ENCODE measurements at places on chromosomes 4 and X.

- no peak for DNase-seq
Observed at GRCh38 chrX:6826856-6827255, 291.9 kb upstream of the VCX3A start.

- no peak for DNase-seq
Observed at GRCh38 chr4:19123681-19124080, 1102.1 kb upstream of the LCORL start.

- no peak for DNase-seq
Observed at GRCh38 chrX:130874751-130875150, 28.3 kb downstream of the ENOX2 start.

- no peak for DNase-seq
Observed at GRCh38 chrX:11188664-11189063, 77.5 kb downstream of the HCCS start.

DNA sequence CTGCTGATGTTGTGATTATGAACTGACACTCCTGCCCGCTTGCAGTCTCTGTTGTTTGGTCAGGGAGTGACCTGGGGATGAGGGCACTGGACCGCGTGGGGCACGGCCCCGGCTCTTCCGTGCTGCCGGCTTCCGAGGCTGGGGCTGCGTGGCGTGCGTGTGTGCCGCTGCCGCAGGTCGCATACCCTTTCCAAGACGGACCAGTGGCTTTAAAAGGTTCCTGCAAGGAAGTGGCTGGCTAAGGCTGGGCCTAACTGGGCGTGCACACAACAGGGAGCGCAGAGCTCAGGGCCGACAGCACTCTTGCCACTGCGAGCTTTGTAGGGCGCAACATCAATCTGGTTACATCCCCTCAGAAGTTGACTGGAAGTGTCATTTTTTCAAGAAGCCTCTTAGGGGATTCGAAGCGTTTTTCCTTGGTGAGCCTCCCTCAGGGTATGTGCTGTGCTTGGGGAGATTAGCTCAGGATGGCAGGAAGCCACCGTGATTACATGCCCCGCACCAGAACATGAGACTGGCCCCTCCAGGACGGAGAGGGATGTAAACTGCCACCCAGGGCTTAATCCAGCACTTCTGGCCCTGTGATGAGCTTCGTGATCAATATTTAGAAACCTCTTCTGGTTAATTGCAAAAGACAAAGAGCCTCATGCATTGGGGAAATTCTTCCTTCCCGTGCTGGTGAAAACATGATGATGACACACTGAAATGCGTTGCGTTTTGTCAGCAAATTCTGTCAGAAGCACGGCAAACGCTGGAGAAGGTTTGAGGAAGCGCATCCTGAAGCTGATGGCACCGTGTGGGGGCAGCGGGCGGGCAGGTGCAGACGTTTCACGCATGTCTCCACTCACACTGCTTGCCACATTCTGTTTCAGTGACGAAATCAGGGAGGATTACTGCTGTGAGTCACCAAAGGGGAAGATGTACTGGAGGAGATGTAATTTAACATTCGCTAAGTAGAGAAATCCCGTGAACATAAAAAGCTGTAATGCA lies 11.1 kb downstream of the MAEA start:
- DNase-seq = no peak

DNA sequence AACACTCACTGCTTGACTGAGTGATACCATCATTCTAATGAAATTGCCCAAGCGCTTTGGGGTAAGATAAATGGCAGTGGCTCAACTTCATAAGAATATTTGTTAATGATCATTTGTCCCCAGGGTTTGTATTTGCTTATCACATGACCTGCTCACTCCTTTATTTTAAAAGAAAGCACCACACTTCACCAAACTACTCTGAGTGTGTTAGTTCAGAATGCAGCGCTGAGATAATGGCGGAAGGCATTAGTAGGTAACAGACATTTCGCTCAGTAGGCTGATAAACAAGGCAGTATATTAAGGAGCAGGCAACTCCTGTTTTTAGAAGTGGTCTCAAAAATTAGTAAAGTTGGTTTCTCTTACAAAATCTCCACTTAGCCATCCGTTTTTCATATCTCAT lies 1.6 kb downstream of the SNX25 start:
- peak; percentile 36 for DNase-seq

DNA sequence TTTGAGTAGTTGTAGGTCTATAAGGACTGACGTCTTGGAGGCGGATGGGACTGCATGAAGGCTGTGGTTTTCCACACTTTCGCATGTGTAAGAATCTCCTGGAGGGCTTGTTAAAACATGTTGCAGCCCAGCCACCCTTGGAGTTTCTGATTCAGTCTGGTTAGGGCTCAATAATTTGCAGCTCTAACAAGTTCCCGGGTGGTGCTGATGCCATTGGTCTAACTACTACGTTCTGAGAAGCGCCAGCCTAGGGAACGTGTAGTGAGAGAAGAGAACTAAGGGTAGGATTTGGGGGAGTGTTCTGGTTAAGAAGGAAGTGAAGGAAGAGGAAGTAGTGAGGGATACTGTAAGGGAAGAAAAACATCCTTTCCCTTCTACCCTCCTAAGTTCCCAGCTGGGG lies 138.9 kb downstream of the LARP7 start:
- DNase-seq = no peak

GRCh38 chr4:726838-727237 lies 21.2 kb downstream of the PCGF3 start:
- DNase-seq = no peak

GRCh38 chr4:141972950-141973349 lies 336.6 kb downstream of the IL15 start:
- DNase-seq = no peak

DNA sequence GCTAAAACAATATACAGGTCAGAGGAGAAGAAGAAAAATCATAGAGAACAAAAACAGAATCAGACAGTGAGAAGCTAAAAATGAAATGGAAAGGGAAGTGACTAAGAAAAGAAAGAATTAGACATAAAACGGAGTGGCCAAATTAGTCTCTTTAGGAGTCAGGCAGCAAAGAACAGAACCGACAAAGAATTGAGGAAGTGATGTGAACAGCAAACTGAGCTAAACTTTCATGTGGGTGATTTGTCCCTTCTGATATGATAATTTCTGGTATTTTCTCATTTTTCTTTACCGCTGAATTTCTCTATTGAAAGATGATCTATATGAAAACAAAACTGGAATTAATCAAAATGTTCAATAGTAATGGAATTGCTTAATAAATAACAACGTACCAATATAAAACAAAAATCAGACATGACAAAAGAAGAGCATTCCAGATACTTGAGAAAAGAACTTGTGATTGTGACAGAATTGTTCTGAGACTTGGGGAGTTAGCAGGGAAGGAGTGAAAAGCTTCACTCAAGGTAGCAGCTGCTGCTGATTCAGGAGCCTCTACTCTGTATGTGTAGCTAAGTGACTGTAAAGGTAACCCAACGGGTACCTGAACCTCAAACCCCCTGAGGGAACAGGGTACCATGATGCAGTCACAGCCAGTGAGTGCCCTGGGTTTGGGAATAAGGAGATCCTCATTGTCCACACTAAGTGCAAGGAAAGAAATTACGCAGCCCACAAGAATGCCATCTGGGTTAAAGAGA lies 8.8 kb downstream of the TAPT1 start:
- DNase-seq = peak; percentile 40

DNA sequence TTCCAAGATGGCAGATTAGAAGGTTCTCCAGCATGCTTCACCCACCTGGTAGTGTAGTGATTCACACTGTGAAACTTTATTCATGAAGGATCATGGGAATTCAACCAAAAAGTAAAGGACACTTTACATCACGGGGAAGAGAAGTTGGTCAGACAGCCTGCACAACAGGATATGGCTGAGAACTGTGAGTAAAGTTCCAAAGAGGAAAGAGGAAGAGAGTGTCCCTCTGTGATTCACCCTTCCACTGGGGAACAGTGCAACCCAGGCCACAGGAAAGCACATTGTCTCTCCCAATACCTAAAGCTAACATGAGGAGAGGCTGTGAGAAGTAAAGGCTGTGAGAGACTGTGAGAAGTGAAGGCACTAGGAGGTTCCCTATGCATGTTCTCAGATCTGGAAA lies 137.2 kb downstream of the STPG2 start:
- DNase-seq = no peak

DNA sequence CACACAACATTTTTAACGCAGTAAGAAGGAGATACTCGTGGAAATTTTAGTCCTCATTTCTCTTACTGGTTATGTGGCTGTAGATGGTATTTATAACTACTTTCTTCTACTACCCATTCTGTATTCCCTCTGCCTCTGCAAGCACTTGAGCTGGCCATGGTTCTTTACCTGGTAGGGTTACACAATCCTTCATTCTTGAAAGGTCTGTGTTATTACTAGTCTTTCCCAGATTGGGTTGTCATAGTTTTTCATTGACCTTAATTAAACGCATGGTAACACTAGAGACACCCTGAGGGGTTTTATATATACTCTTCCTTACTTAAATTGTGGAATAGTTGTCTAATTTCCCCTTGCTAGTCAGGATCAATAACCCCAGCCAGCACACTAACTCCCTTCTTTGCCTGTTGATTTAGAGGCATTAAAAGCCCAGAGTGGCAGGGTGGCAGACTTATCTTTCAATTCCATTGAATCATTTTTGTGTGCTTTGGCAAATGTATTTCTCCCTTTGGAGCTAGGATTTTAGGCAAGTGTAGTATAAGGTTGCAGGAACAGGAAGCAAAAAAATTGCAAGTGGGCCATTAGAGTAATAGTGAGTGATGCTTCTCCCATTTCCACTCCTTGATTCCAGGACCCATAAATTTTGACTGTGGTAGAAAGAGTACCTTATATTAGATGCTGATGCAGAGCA lies 113.6 kb upstream of the EMCN start:
- DNase-seq = no peak

DNA sequence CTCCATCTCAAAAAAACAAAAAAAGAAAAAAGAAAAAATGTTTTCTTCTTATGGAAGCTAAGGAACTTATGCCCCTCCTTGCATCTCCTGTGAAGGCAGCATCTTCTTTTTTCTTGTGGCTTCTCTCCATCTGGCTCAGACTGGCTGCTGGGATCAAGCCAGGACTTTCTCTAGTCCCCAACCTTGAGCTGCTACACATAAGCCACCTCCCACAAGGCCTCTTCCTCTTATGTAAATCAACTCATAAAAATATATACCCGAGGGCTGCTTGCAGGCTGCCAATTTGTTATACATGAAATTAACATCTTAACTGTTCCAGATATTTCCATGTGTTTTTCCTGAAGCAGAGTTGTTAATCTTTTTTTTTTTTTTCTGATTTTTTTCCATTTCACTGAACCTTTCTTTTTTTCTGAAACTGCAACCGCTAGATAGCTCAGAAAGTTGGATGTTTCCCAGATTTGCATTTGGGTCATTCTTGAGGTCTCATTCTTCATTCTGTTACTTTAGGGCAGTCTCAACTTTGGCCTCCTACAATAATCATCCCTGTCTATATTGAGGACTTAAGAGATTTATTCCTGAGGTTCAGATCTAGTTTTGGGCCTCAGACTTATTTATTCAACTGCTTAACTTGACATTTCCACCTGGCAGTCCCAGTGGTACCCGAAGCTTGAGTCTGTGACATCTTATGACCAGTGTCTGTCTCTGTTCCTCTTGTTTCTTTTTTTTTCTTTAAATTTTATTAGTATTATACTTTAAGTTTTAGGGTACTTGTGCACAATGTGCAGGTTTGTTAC lies 10.3 kb downstream of the SNX25 start:
- peak; percentile 48 for DNase-seq
